ENCODE measurements at places on chromosomes 13 and 19.

DNA sequence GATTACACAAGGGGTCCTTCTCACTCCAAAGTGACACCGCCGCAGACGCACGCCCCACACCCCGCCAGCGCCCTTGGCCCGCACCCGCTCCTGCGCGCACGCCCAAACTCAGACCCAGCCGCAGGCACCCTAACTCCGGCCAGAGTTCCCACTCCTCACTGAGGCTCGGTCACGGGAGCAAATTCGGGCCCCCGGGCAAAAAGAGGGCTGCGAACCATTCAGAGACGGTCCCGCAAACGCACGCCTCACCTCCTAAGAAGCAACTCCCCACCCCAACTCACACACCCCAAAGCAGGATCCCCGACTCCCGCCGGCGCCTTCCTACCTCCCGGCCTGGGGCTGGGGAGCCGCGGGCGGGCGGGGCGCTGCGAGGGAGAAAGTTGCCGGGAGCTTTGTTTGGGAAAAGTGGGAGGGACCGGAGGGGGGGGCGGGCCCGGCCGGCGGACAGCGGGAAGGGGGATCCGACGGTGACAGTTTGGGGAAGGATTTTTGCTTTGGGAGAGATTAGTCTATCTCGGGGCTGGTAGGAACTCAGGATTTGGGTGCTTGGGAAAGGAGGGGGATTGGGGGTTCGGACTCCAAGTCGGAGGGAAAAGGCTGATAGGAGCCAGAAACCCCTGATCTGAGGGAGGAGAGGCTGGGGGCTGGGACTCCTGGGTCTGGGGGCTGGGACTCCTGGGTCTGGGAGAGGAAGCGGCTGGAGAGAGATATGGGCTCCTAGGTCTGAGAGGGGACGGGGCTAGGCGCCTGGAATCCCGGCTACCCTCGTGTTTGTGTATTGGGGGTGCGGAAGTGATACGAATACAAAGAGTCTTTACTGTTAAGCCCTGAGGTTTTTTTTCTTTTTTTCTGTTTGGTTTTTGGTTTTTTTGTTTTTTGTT, at the start of gene TEAD2:
Gene TEAD2 (minus strand): TSS at position 369 of the 881 bp plus-strand sequence. CDS start 2,341 bp downstream, outside the sequence.
- DNase-seq: peak; percentile 87

GRCh38 chr13:28849441-28849840, 29.3 kb downstream of the MTUS2 start:
- no peak for DNase-seq

- no peak for DNase-seq
Observed at GRCh38 chr13:84931264-84931663, 868.0 kb downstream of the SLITRK6 start.

- no peak for DNase-seq
Observed at GRCh38 chr13:45220403-45220802, 19.6 kb upstream of the KCTD4 start.

GRCh38 chr13:102176846-102177245, 225.0 kb downstream of the FGF14 start:
- no peak for DNase-seq

- DNase-seq: no peak
Observed at GRCh38 chr13:65808061-65808460, 1422.1 kb downstream of the PCDH9 start.

- DNase-seq: no peak
Observed at GRCh38 chr13:23472189-23472588, 38.7 kb upstream of the SACS start.

- DNase-seq: no peak
Observed at GRCh38 chr19:15218501-15218900, 13.7 kb downstream of the EPHX3 start.

GRCh38 chr13:49693191-49693733, 2.0 kb upstream of the EBPL start:
- no peak for DNase-seq

All from osteocyte (in vitro differentiated cells).